ENCODE measurements at places on chromosomes 12 and 14.

DNA sequence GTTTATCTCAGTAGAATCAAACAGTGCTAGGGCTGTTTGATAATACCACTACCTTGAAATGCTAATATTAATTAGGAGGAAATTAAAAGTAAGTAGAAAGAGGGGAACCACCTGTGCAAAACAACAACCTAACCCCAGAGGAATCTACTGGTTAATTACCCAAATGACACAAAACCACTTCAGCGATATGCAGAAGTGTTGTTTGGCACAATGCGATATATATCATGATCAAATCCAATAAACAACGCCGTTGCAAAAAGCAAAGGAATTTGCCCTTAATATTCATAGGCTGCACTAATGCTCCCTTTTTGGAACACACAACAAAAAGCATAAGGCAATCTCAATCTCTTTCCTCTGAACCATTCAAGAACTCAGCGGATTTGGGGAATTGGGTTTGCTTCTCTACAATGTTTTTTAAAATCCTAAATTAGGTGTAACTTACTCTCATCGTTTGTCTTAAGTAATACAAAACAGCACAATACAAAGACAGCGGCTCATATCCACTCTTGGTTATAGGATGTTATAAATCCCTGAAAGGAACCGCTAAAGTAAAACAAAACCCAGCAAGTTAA lies 1.5 kb downstream of the MAP4K5 start:
- DNase-seq, result no peak

- no peak for DNase-seq
These were observed 13.6 kb upstream of the CDCA4 start for GRCh38 chr14:105034315-105035039.

DNA sequence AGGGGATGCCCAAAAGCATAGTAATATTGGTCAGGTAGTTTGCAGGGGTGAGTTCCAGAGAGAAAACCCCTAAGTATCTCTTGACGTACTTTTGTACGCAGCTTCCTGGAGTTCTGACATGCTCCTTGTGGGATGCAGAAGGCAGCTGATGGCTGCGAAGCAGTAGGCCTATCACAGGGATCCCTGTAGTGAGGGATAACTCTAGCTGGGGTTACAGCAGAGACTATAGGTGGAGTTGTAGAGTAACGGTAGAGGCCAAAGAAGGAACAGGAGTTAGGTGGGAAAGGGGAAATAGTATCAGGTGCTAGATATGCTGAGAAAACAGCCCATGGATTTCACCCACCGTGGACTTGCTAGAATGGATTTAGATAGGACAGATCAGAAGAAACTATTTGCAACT lies 37.3 kb downstream of the MGST1 start:
- no peak for DNase-seq

GRCh38 chr14:66143387-66144112 lies 342.6 kb upstream of the CCDC196 start:
- DNase-seq, result no peak

DNA sequence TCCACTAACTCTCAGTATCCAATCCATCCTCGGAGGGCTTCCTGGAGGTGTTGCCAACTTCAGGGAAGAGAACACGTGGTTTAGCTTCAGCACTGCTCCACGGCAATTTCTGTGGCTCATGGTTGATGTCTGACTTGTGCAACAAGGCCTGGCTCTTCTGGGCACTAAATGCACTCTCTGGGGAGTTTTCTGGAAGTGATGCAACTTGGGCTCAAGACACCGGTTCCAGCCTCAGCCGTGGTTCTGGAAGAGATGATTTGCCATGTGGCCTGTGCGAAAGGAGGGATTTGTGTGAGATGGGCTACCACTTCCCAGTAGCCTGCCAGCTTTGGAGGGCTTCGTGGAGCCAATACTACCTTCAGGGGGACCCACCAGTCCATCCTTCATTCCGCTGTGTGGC lies 118.6 kb upstream of the RTL1 start:
- no peak for DNase-seq

DNA sequence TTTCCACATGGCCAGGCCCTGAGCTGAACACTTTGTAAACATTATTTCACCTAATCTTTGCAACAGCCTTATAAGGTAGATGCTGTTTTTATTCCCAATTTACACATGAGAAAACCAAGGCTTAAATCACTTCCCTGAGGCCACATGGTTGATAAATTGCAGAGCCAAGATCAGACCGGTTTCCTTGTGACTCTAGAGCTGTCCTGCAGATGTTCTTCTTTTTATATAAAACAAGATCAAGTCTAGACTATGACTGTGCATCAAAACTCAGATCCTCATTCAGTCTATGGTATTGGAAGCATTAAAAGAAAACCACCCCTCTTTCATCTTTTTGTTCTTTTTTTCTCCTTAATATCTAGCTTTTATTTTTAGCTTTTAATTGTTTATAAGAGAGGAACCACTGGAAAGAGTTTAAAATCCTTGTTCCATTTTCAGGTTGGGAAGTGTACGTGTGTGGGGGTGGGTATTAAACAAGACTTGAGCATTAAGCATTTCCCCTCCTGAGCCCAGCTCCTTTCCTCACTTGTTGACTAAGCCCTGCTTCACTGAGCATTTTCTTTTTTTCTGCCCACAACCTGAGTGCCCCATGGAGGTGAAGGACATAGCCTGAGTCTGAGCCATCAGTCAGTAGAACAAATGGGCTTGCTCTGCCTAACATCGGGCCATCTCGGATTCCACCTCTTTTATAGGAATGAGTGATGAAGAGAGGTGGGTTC lies 45.4 kb downstream of the GPATCH2L start:
- no peak for DNase-seq

All from stimulated activated CD8-positive, alpha-beta memory T cell treated with anti-CD3 and anti-CD28 coated beads, Interleukin-15, amount 100 ng/mL, for 4 hours (primary cell).